ENCODE measurements at places on chromosomes 7 and 10.

DNA sequence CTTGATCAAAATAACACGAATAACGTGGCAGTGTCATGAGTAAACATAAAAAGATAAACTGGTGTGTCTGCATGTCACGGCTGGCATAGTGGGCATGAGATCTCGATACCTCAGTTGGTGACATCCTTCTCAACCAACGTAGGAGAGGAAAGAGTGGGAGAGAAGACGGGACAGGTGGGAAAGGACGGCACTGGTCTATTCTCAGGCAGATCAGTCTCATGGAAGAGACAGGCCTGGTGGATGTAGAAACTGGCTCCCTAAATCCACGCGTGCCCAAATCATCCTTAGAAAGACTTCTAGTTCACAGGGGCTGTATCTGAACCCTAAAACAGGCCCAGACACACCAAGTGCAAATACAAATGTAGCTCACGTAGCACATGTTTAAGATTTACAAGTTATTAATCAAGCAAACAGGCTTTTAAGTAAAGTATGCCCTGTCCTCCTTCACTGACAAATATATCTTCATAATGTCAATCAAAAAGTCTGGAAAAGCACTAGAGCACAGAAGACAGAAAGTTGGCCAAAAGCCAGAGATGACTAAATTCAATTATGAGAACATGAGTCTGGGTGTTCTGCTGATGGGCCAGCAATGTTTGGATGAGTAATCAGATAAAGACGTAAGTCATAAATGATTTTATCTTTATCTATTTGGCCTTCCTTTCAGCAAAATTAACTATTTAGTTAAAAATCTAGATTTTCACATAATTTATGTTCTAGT lies 56.3 kb downstream of the SFMBT2 start:
- DNase-seq: no peak

DNA sequence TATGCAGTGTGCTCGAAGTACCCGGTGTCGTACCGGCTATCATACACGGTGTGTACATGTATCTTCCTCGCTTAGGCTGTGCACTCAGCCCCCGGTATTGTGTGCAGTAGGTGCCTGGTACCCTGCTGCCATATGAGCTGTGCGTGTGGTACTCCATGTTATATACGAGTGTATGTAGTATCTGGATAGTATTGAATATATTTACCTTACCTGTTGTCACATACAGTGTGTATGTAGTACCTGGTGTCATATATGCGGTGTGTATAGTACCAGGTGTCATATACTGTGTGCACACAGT lies 1.2 kb downstream of the ZMYND11 start:
- peak; percentile 30 for DNase-seq

DNA sequence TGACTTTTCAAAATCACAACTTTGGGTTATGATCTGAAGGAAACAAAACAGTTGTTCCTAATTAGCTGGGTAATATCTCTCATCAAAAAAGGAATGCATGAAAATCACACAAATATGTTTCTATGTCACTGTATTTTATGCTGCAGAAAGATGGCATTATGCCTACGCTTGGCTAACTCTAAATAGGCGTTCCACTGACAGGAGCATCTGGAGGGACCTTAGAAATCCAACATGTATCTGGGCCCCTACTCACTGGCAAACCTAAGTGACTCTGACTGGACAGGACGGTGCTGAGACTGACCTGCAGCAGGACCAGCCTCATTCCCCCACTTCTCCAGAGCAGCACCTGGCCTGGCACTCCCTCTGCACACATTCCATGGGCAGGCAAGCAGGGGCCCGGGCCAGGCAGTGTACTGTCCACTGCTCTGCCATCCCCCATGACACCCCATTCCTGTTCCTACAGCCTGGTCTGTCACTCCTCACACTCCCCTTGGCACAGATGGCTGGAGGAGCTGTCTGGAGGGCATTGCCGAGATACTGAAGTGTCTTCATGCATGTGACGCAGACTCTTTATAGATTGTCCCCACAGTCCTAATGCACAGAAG lies 2.6 kb upstream of the MYL7 start:
- DNase-seq: no peak

- no peak for DNase-seq
Observed at GRCh38 chr7:19463581-19463980, 245.3 kb downstream of the POLR1F start.

DNA sequence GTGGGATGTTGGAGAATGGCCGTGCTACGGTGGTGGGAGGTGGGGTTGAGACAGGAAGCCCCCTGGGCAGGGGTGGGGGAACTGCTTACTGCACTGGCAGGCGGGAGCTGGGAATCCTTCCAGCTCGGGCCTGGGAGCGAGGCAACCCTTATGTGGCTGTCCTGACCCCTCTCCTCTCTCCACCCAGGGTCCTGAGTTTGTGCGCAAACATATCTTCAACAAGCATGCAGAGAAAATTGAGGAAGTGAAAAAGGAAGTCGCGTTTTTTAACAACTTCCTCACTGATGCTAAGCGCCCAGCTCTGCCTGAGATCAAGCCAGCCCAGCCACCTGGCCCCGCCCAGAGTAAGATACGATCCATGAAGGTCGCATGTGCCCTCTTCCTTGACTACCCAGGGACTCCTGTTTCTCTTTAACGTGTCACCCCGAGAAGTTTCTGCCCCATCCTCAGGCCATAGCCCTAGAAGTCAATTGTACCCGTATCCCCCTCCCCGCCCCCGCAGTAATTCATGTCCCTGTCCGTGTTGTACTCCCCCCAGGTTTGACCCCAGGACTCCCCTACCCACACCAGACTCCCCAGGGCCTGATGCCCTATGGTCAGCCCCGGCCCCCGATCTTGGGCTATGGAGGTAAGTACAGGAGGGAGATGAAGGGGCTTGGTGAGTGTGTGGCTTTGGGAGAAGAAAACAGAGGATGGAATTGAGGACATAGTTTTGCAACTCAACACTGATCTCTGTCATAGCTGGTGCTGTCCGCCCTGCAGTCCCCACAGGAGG lies 1.8 kb downstream of the UFSP1 start:
- no peak for DNase-seq

DNA sequence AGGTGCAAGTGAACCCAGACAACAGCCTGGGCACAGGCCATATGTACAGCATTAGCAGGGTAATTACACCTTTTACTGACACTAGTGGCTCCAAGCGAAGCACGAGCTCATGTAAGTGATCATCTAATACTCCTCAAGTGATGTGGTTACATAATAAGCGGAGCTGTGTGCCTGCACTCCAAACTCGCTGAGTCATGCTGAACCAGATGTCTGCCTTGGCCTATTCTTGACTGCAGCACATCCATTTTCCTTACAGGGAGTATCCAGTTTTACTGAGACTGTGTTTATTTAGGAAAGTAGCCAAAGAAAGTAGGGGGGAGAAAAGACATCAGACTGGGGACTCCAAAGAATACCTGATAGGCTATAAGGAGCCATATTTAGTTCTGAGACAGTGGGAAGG lies 90.1 kb downstream of the GRM3 start:
- DNase-seq: no peak

GRCh38 chr7:138455609-138456008 lies 4.5 kb upstream of the TRIM24 start:
- DNase-seq: no peak

DNA sequence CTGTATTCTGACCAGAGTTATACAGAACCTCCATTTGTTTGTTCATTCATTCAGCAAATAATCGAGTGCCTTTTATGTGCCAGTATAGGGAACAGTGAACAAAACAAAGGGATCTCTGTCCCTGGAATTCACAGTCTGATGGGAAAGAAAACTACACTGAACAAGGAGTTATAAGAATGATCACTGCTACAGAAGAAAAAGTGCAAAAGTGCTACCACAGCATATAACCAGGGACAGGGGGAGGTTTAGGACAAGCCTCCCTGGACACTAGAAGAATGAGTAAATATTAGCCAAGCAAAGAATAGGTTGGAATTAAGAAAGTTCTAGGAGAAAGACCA lies 4.2 kb downstream of the CLDN12 start:
- no peak for DNase-seq

GRCh38 chr7:23467806-23468525 lies 2.3 kb downstream of the IGF2BP3 start:
- DNase-seq: peak; percentile 31

- peak; percentile 90 for DNase-seq
Observed at GRCh38 chr10:114304571-114305421, 65.7 kb downstream of the VWA2 start.

DNA sequence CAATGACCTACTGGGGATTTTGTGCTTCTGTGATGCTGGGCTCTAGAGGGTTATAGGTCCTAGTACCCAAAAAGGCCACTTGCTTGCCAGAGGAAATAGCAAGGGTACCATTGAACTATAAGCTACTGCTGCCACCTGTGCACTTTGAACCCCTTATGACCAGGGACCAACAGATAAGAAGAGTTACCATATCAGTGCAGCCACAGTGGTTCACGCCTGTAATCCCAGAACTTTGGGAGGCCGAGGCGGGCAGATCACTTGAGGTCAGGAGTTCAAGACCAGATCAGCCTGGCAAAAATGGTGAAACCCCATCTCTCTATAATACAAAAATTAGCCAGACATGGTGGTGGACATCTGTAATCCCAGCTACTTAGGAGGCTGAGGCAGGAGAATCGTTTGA lies 15.5 kb upstream of the CNOT4 start:
- no peak for DNase-seq

GRCh38 chr7:37068902-37069301 lies 344.6 kb upstream of the AOAH start:
- DNase-seq: no peak

DNA sequence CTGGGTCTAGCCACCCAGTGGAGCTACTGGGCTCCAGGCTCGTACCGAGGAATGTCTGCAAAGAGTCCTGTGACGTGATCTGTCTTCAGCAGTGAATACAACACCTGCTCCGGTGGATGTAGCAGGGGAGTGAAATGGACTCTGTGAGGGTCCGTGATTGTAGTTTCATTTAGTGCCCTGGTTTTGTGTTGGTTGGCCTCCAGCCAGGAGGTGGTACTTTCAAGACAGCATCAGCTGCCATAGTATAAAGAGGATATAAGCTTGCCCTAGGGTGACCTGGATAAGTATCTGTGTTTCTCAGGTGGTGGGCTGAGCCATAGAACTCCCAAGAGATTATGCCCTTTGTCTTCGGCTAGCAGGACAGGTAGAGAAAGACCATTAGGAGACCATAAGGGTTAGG lies 24.6 kb upstream of the WNT2 start:
- DNase-seq: no peak

DNA sequence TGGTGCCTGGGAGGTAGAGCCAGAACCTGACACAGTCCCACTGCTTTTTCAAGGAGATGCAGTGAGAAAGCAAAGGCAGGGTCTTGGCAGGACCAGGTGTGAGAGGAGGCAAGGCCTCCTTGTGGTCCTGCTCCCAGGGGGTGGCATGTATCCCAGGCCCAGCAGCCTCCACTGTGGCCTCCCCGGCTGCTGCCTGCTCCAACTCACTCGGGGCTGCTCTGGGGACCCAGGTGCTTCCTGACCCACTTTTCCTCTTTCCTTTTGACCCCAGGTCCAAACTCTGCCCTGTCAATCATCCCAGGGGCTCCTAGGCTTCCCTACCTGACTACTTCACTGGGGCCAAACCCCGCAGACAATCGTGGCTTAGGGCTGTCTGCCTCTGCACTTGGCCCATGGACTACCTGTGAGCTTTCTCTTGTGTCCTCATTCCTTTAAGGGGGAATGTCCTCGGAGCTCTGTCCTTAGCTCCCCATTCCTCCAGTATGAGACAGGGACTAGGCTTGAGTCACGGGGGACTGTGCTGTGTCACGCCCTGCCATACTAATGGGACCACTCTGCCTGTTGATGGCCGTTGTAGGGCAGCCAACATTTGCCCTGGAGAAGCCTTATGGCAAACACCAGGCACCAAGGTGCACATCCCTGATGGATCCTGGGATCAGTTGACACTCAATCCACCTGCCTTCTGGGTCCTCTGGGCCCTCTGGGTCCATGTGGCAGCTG lies 1.1 kb upstream of the AEBP1 start:
- DNase-seq: no peak

DNA sequence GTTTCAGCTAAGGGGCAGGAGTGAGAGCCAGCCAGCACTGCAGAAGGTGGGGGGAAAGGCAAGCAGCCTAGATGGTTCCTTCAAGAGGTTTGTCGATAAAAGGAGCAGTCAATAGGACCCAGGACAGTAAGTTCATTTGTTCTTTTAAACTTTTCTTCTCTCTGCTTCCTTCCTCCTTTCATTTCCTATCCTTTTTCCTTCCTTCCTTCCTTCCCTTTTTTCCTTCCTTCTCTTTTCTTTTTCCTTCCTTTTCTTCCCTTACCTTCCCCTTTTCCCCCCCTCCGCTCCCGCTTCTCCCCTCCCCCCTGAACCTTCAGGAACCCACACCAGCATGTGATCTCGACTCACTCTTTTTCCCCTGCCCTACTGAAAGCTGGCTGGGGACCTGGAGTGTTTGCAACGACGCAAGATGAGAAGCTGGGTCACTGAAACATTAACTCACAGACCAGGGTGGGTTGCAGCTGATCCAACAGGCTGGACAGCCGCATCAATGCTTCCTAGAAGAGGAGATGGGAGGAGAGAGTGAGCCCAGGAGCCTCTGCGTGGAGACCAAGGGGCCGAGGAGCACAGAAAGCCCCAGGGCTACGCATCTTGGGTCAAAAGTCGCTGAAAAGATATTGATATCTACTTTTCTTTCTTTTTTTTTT lies 103.4 kb upstream of the SDK1 start:
- no peak for DNase-seq

DNA sequence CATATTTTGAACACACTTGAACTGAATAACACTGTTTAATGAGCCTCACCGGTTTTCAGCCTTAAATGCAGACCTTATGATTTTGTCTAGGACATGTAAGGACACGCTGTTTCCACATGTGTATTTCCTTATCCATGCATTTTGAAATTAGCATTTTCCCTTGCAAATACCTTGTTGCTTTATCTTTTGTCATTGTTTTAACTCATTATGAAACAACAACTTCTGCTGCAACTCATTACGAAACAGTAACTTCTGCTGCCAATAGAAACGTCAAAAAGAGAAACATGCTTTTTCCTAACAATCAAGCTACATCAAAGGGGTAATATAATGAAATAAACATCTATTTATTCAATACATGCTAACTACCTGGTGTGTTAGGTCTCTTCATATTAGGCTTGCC lies 322.0 kb downstream of the AGMO start:
- no peak for DNase-seq

DNA sequence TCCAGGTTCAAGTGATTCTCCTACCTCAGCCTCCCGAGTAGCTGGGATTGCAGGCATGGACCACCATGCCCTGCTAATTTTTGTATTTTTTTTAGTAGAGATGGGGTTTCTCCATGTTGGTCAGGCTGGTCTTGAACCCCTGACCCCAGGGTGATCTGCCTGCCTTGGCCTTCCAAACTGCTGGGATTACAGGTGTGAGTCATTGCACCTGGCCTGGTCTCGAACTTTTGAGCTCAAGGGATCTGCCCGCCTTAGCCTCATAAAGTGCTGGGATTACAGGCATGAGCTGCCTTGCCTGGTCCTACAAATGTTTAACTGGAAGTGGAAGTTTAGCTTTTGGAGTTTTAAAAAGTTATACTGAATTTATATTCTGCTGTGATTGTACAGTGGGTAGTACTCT lies 2.8 kb downstream of the MLLT10 start:
- DNase-seq: no peak
